Stimulated activated CD4-positive, alpha-beta T cell treated with anti-CD3 and anti-CD28 coated beads, TNF-alpha, amount 100 ng/mL, for 4 hours (primary cell): ENCODE measurements at places on chromosomes 4 and X.

- no peak for DNase-seq
Measured at GRCh38 chrX:87489071-87489470, 28.5 kb upstream of the KLHL4 start.

GRCh38 chrX:68345025-68345424 lies 88.3 kb downstream of the OPHN1 start:
- DNase-seq = no peak

DNA sequence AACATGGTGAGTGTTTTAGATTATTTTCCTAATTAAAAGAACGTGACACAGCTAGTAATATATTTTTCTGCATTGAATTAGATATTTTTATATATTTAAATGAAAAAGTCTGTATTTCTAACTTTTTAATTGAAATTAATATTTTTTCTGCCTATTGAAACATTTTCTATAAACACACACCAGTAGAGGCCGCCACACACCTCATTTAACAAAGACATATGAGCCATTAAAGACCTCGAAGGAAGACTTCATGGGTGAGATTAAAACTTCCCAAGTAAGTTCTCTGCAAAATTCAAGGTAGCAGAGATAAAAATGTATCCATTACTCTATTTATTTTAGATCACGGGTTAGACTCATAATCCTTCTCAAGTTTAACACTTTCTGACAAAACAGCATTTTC lies 8.3 kb downstream of the SLITRK2 start:
- no peak for DNase-seq

DNA sequence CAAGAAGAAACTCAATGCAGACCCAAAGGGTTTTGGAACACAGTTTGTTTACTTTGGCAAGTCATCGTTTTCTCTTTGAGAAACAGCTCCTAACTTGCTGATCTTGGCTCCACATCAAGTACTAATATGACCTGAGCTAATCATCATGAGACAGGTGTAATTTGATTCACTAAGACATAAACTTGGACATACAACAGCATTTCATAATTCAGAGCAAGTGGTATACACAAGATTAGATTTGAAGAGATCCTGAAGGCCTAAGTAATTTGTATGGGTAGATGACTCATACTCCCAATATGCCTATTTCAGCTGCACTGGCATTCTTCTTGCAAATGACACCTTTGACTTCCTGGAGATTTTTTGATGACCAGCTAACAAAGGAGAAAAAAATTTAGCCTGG lies 1521.7 kb downstream of the RPA4 start:
- no peak for DNase-seq

GRCh38 chrX:54633641-54634040 lies 103.6 kb downstream of the GNL3L start:
- DNase-seq = no peak

DNA sequence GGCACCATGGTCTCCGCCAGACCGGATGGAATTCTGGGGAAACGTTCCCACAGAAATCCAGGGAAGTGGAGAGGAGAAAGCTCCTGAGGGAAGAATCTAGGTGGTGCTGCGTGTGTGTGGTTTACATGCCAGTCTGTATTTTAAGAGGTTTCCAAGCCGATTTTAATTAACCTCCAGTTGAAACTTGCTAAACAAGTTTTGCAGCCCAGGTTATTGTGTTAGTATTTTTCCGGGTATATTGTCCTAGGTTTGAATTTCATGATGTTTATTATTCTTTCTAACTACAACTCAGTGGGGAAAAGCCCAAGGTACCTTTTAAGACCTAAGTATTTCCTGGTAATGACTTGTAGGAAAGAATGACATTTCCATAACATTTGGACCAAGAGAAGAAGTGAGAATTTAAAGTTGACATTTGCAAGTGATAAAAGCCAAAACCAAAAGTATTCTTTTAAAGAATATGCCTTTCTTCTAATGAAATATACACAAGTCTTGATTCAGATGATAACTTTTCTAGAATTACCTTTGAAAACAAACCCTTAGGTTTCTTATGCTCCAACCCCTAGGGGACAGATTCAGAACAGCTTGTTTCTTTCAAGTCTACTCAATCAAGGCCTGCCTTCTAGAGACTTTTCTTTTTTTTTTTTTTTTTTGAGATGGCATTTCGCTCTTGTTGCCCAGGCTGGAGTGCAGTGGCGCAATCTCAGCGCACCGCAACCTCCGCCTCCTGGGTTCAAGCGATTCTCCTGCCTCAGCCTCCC lies 14.6 kb downstream of the SAT1 start:
- DNase-seq = no peak

DNA sequence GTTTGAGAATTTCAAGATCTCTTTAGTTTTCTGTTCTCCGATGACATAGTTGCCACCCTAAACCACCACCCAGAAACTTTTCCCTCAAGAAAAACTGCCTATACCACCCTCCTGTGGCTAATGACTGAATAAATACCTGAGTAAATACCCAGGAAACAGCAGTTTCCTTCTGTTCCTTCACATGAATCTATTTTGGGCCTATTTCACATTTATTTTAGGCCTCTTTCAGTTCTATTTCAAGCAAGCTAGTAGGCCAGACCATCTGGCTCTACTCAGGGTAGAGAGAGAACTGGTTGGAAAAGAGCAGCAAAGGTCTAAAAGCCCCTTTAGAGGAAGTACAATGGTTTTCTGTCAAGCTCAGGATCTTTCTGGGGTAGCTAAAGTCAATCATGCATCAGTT lies 23.4 kb downstream of the ARHGEF9 start:
- DNase-seq = no peak

- no peak for DNase-seq
Measured at GRCh38 chrX:102765217-102765616, 44.7 kb downstream of the GPRASP3 start.

DNA sequence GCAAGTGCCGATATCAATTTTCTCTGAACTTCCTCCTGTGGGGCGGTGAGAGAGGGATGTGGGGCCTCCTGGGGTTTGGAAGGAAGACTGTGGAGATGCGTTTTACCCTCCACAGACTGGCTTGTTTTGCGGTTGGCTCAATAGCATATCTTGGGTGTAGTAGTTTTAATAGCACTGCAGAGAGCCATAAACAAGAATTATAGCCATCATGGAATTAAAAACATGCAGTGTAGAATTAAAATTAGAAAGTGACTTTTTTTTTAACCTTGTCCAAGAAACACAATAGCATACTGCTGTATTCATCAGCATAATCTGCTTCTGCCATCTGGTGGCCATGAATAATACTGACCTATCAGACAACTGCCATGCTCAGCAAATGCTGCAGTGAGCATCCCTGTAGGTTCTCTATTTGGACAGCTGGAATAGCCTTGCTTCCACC lies 47.3 kb upstream of the SCML1 start:
- DNase-seq = peak; percentile 17

DNA sequence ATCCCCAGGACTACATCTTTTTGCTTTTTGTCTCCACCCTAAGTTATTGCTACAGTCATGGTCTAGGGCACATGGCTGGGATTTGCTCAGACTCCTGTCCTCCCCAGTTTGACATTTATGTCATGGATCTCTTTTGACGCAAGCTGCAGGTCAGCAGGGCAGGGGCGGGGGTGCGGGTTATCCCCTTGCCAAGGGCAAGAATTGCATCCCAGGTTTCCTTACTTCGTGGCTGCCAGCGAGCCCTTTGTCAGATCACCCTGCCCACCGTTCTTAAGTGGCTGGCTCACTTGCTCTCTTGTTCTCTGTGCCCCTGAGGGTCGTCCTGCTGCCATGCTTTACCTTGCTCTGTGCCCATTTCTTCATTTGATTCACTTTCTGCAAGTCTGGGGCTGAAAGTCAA lies 21.1 kb upstream of the UBA1 start:
- DNase-seq = no peak

DNA sequence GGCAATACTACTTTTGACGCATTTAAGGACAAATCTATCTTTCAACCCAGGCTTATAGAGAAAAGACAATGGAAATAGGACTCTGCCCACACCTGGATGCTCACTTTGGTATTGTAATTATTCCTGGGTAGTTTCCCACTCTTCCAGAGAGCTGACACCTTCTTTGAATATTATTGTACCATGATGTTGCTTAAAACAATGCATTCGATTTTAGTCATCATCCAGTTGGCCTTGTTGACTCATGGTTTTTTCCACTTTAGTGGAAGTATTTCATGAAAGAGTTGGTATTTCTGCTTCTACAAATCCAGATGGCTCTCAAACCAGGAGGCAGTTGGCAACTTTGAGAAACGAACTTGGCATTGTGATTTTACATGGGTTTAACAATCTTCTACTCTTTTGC lies 124.2 kb downstream of the ENOX2 start:
- DNase-seq = no peak

DNA sequence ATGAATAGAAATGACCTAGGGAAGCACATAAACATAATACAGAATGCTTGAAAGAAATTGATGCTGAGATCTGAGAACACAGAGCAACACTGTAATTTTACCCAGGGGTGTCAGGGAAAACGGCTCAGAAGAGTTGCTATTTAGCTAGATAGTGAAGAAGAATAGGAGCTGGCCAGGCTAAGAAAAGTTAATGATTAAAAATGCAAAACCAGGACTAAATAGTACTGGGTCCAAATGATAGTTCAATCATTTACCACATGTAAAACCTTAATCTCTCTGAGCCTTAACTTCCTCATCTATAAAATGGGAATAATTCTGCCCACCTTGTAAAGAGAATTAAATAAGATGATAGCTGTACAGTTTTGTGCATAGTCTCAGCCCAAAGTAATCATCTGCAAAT lies 97.1 kb downstream of the PARM1 start:
- no peak for DNase-seq

- no peak for DNase-seq
Measured at GRCh38 chrX:11329021-11329420, 35.8 kb downstream of the AMELX start.

DNA sequence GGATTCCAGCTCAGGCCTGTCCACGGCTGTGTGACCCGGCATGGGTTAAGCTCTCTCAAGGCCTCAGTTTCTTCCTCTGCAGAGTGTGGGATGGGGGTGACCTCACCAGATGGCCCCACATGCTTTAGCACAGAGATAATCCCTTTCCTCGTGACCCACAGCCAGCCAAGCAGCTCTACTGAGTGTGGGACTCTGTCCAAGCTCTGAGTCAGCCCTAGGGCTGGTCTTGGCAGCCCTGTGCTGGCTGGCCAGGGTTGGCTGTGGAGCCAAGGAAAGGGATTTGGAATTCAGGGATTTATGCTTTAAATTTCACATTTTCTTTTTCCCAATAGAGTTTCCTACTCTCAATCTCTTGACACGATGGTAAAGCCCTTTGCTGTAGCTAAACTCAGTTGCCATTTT lies 19.7 kb upstream of the SPON2 start:
- DNase-seq = no peak

DNA sequence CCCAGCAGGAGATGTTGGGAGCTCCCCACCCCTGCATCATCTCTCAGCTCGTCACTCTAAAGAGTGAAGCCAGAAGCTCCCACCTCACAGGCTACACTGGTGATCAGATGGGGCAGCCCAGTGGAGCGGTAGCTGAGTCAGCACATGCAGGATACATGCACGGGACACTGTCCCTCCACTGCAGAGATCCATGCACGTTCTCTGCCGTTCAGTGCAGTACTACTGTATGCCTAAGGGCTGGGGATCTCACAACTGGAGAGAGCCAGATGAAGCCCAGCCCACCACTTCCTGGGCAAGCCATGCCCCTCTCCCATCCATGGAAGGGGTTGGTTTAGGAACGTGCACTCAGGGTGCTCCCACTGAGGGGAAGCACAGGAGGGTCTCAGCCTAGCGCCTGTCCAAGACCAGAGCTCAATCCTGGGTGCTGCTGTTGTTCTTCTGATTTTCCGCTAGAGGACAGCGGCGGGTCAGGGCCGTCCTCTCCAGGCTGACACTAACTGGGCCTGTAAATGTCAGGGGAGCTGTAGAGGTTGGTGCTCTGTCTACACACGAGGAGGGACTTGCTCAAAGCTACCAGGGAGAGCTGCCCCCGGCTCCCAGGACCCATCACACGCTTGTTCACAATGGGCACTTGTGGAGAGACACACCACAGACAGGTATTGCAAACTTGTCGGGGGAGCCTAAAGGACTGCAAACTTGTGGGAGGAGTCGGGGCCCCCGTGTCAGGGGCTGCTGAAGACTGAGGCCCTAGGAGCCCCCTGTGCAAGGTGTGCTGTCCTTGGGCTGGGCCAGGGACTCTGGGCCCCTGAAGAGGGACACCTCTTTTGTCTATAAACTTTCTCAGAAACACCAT lies 18.2 kb upstream of the ABLIM2 start:
- DNase-seq = no peak

GRCh38 chr4:163404580-163404979 lies 60.9 kb downstream of the NPY5R start:
- DNase-seq = no peak

GRCh38 chr4:147160908-147161513 lies 215.3 kb upstream of the TTC29 start:
- DNase-seq = no peak

DNA sequence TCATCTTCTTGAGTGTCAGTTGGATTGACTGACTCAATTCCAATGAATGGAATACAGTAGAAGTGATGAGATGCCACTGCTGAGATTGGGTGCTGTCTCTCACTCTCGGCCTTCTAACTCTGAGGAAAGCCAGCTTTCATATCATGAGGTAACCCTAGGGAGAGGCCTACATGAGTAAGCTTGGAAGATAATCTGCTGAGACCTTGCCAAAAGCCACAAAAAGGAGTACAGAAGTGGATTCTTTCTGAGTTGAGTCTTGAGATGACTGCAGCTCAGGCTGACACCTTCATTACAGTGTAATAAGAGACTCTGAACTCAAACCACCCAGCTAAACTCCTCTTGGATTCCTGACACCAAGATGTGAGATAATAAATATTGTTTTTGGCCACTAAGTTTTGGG lies 537.4 kb upstream of the MAGEB18 start:
- DNase-seq = no peak

DNA sequence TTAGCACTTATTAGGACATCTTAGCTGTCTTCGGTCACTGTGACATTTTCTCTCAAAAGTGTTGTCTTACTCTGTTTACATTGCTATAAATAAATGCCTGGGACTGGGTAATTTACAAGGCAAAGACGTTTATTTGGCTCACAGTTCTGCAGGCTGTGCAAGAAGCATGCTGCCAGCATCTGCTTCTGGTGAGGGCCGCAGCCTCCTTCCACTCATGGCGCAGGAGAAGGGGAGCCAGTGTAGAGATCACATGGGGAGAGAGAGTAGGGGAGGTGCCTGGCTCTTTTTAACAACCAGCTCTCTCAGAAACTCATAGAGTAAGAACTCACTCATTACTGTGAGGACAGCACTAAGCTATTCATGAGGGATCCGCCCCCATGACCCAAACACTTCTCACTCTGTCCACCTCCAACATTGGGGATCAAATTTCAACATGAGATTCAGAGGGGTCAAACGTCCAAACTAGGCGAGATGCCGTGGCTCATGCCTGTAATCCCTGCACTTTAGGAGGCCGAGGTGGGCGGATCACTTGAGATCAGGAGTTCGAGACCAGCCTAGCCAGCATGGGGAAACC lies 43.5 kb upstream of the HERC6 start:
- no peak for DNase-seq

GRCh38 chr4:41146196-41146595 lies 68.1 kb downstream of the APBB2 start:
- no peak for DNase-seq

DNA sequence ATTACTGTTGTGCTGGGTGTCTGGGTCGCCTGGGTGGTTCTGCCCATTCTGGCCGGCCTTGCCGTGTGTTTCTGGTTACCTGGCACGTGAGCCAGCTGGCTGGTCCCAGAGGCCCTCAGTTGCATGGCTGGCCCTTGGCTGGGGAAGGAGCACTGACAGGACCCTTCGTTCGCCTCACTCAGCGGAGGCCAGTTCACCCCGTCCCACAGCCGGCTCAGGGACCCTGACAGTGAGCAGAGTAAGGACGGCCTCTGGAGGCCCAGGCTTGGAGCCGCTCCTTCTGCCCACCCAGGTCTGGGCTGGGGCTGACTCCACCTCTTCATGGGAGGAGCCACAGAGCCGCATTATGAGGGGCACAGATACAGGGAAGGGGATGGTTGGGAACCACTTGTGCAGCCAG lies 20.3 kb upstream of the HGFAC start:
- no peak for DNase-seq

GRCh38 chr4:173214231-173214630 lies 45.6 kb downstream of the GALNT7 start:
- DNase-seq = no peak
